CD8-positive, alpha-beta memory T cell (primary cell): ENCODE measurements at places on chromosomes 12 and 14. TPM values are rescaled to one million over a fixed set of nuclear protein-coding genes. Genes with fewer than 3 reads are reported as not detected.

- no peak for DNase-seq
Measured at GRCh38 chr12:111285200-111285599, 83.7 kb downstream of the PHETA1 start.

Gene PPM1H
- total RNA-seq, result 0.13 TPM

Gene SLC7A7
- 0.75 TPM for total RNA-seq

- DNase-seq, result no peak
Measured at GRCh38 chr12:103879048-103879692, 38.1 kb upstream of the NT5DC3 start.

Gene INSM2
- total RNA-seq, result 0.07 TPM

- DNase-seq, result no peak
Measured at GRCh38 chr12:2396448-2396871, 343.7 kb downstream of the CACNA1C start.

GRCh38 chr12:13044002-13044905, at the start of gene FAM234B:
FAM234B (plus strand) TSS chr12:13044381; CDS start chr12:13044404, 23 bp downstream.
- DNase-seq, result peak; percentile 54

Gene PYGL
- total RNA-seq, result 0.44 TPM

Gene TEAD4
- total RNA-seq, result 2.1 TPM

DNA sequence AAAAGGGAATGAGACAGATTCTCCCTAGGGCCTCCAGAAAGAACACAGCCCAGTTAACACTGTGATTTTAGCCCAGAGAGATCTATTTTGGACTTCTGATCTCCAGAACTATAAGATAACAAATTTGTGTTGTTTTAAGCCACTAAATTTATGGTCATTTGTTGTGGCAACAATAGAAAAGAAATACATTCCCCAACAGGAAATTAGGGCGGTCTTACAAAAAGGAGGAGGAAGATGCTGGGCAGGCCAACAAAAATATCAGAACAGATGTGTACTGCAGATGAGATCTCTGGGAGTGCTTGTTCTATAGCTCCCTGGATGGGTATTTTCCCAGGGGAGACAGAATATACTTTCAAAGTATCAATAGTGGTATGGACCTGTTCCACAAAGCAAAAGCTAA, 32.0 kb upstream of the SOCS2 start:
- DNase-seq, result no peak

DNA sequence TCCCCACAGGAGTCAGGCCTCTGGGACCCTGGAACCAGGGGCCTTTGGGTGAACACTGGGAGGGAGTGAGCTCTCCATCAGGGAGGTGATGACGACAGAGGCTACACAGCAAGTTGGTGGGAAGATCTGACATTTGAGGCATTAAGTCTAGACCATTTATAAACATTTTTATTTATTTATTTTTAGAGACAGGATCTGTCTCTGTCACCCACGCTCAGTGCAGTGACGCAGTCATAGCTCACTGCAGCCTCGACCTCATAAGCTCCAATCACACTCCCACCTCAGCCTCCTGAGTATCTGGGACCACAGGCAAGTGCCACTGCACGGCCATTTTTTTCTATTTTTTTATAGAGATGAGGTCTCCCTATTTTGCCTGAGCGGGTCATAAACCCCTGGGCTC, 53.6 kb downstream of the TEAD4 start:
- no peak for DNase-seq

DNA sequence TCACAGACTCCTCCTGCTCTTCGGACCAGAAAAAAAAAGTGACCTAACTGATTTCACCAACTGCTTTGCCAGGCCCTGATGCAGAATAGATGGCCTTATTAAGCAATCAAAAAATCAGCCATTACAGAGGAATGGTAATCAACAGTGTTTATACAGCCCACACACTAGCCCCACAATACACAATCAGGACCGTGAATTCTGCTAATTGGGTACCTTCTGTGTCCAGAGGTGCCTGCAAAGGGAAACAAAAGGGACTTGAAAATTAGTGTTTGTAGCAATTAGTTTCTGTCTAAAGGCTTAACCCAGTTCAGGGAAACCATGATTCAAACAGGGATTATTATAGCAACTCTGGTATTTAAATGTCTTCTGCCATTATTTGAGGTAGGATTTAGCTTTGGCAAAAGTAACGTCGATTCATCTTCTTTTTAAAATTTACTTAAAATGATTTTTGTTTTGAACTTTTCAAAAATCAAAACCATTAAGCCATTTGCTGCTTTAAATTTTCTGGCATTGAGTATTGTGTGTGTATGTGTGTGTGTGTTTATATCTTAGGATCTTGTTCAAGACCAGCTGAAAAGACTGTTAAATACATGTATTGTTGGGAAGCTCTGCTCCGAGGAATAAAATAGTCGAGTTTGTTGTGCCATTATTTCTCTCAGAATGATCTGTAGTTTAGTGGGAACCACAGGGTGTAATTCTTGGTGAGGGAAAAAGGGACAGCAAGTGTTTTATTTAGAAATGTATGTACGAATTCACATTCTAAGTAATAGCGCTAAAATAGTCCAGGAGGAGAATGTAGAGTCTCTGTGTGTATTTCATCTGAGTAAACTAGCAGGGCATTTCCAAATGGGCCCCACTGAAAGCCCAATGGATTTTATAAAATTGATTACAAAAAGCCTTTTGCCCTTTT, 156.1 kb downstream of the PTCSC3 start:
- DNase-seq, result no peak

Gene TMEM63C
- total RNA-seq, result 0.68 TPM

DNA sequence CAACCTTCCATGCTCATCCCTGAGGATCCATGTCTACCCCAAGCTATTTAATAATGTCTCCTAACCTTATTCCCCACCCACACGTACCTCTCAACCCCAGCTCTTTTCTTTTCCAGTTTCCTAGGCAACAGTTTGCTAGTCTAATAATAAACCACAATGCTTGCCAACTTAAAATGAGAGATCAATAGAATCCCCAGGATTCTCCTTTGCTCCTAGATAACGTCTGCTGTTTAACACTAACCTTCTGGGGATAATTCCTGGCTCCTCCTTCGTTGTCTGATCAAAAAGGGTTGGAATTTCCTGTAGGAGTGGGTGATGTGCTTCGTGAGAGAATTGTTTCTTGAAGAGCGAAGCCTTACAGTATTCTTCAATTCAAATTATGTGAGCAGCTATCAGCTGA, 42.2 kb upstream of the DBX2 start:
- DNase-seq, result no peak
